ENCODE measurements at places on chromosomes 1 and 21. TPM values are rescaled to one million over a fixed set of nuclear protein-coding genes. Genes with fewer than 3 reads are reported as not detected.

- no peaks in the 10 kb centered on the region for H3K27me3 ChIP-seq
- no peak overlapping the region for H3K27ac ChIP-seq
Observed at GRCh38 chr1:227733751-227734545, 1.2 kb downstream of the JMJD4 start.

DNA sequence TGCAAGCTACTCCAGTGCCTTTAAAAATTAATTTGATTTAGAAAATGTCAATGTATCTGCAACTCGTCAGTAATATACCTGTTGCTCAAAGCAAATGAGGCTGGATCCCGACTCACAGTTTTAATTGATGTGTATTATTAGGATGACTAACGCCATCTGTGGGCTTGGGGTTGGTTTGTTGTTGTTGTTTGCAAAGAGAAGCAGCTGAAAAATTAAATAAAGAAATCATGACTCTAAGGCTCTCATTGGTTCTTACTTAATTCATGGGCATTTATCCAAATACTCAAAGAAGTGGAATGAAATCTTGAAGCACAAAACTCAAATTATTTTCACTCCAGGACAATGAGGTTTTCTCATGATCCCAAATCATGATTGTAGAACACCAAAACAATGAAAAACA, 46.4 kb downstream of the SEC16B start:
- H3K4me3 ChIP-seq: no peak overlapping the region
- H3K27ac ChIP-seq: no peak overlapping the region
- H3K27me3 ChIP-seq: no peaks in the 10 kb centered on the region
- no peak for DNase-seq
- H3K36me3 ChIP-seq: no peaks in the 10 kb centered on the region

- DNase-seq: no peak
- no peaks in the 10 kb centered on the region for H3K4me1 ChIP-seq
- no peaks in the 10 kb centered on the region for H3K27me3 ChIP-seq
- H3K36me3 ChIP-seq: no peaks in the 10 kb centered on the region
Observed at GRCh38 chr1:38958967-38959366, 17.3 kb upstream of the RHBDL2 start.

DNA sequence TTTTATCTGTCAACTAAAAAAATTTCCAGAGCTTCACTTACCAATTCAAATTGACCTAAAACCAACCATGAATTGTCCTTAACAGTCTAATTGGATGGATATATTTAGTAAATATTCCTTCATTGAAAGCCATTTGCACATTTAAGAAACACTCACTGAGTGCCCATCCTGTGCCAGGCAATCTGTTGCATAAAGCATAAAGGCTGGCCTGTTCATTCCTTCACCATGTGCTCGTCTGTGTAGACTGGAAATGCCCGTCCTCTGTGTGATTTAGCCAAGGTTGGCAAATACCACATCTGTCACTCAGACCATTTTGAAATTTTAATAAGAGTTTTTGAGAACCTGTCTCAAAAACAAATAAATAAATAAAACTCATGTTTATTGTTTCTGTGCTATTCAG, 57.1 kb downstream of the ZNF684 start:
- H3K36me3 ChIP-seq: no peaks in the 10 kb centered on the region
- H3K4me1 ChIP-seq: no peaks in the 10 kb centered on the region
- H3K27me3 ChIP-seq: no peaks in the 10 kb centered on the region
- DNase-seq: no peak
- no peak overlapping the region for H3K4me3 ChIP-seq

- H3K27ac ChIP-seq: no peak overlapping the region
- H3K4me1 ChIP-seq: peaks cover 5% of the 10 kb centered on the region
- H3K27me3 ChIP-seq: no peaks in the 10 kb centered on the region
- no peak for DNase-seq
Observed at GRCh38 chr1:162009501-162010174, 14.0 kb downstream of the OLFML2B start.

- DNase-seq: no peak
- no peaks in the 10 kb centered on the region for H3K36me3 ChIP-seq
- H3K27me3 ChIP-seq: no peaks in the 10 kb centered on the region
- H3K27ac ChIP-seq: no peak overlapping the region
- H3K4me1 ChIP-seq: no peaks in the 10 kb centered on the region
- no peak overlapping the region for H3K4me3 ChIP-seq
Observed at GRCh38 chr1:14568716-14569355, 29.6 kb upstream of the KAZN start.

- H3K36me3 ChIP-seq: no peaks in the 10 kb centered on the region
- DNase-seq: no peak
- no peak overlapping the region for H3K4me3 ChIP-seq
- no peak overlapping the region for H3K27ac ChIP-seq
Observed at GRCh38 chr1:108511764-108512163, 48.1 kb upstream of the EEIG2 start.

DNA sequence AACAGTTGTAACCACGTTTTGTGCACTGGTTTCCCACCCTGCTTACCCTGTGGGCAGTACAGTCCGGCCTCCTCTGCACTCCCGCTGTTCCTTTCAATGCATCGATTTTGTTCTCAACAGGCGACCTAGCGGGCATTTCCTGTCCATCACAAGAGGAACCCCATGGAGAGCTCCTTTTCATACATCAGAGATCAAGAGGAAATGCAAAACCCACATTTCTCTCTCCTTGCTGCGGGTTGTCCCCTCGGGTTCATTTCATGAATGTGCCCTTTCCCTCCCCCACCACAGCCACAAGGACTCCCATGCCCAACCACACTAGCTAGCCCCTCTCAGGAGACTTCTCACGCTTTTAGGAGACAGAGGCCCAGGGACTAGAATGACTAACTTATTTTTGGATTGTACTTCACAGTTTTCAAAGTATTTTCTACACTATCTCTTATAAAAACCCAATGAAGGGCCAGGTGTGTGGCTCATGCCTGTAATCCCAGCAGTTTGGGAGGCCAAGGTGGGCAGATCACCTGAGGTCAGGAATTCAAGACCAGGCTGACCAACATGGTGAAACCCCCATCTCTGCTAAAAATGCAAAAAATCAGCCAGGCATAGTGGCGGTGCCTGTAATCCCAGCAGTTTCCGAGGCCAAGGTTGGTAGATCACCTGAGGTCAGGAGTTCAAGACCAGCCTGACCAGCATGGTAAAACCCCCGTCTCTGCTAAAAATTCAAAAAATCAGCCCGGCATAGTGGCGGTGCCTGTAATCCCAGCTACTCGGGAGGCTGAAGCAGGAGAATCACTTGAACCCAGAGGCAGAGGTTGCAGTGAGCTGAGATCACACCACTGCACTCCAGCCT, 18.4 kb downstream of the ATP1A4 start:
- no peaks in the 10 kb centered on the region for H3K27me3 ChIP-seq
- no peak overlapping the region for H3K27ac ChIP-seq
- H3K4me3 ChIP-seq: no peak overlapping the region
- H3K36me3 ChIP-seq: no peaks in the 10 kb centered on the region

DNA sequence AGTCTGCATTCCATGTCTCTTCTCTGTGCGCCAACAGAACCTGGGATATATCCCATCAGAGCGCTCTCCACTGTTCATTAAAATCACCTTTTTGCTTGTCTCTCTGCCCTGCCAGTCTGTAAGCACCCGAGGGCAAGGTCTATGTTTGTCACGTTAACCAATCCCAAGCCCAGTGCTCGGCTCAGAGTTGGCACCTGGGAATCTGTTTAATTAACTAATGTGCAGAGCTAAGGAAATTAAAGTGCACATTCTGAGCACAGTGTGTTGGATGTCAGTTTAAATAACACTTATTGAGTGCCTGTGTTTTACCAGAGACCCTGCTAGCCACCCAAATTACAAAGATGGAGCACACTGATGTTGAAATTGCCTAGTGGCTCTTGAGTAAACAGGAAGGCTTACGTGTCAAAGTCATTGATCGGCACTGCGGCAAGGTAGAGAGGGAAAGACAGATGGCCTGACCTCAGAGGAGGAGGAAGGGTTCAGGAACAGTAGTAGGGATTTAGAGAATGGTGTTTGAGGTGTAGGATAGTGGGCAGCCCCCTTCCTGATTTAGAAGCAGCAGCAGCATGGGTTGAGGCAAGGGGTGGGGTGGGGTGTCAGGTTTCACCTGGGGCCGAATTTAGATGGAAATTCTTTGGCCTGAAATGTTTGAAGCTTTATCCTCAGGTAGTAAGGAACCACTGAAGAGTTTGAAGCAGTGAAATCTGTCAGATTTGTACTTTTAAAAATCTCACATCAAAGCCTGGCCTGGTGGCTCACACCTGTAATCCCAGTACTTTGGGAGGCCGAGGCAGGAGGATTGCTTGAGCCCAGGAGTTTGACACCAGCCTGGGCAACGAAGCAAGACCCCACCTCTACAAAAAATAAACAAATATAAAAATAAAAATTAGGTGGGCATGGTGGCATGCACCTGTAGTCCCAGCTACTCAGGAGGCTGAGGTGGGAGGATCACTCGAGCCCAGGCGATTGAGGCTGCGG, 7.7 kb downstream of the ARMH1 start:
- DNase-seq: no peak
- H3K27me3 ChIP-seq: no peaks in the 10 kb centered on the region
- H3K27ac ChIP-seq: peak overlapping the region; percentile 1
- H3K36me3 ChIP-seq: no peaks in the 10 kb centered on the region
- H3K4me3 ChIP-seq: no peak overlapping the region
- H3K4me1 ChIP-seq: peaks cover 20% of the 10 kb centered on the region

DNA sequence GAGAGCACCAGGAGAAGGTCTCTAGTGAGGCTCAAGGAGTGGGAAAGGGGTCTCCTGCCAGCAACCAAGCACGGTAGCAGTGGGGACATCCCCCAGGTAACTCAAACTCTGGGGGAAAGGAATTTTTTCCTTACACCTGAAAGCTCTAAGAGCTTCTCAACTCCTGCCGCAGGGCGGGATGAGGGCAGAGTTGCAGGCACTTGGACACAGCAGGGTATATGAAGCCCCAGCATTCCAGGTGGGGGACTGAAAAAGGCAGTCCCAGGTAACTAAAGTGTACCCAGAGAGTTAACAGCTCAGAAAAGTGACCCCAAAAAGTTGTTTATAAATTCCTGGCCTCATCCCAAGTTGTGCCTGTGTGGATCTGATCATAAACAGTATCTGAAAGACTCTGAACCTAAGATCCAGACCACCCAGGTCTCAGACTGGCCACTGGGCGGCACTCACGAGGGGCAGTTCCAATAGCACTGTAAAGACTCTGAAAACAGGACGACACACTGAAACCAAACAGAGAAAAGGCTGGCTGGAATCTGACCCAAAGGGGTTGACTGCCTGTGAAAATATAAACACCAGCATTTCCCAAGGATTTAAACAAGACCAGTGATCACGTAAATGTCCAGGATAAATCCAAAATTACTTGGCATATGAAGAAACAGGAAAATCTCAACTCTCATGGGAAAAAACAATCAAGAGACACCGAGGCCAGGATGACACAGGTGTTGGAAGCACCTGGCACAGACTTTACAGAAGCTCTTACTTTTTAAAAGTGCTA, 47.5 kb downstream of the HSF2BP start:
- H3K4me3 ChIP-seq: no peak overlapping the region
- no peak overlapping the region for H3K27ac ChIP-seq
- H3K36me3 ChIP-seq: no peaks in the 10 kb centered on the region
- H3K27me3 ChIP-seq: no peaks in the 10 kb centered on the region

- DNase-seq: no peak
- no peak overlapping the region for H3K4me3 ChIP-seq
- H3K27me3 ChIP-seq: no peaks in the 10 kb centered on the region
- H3K36me3 ChIP-seq: no peaks in the 10 kb centered on the region
Observed at GRCh38 chr1:95325349-95325748, 91.3 kb downstream of the RWDD3 start.

GRCh38 chr1:226034482-226034881, 28.0 kb upstream of the H3-3A start:
- H3K27ac ChIP-seq: peak overlapping the region; percentile 80
- peaks cover 9% of the 10 kb centered on the region for H3K4me1 ChIP-seq

ADGRL2 gene
- total RNA-seq: 86.2 TPM

SPRR2G gene
- not detected for total RNA-seq

FAM3B gene
- 4.2 TPM for total RNA-seq

SH2D5 gene
- not detected for total RNA-seq

Data from upper lobe of left lung (tissue), 6 donors.